Heart left ventricle (tissue), 16 donors: ENCODE measurements at places on chromosomes 3 and 15. TPM values are rescaled to one million over a fixed set of nuclear protein-coding genes. Genes with fewer than 3 reads are reported as not detected.

DPH3 gene
- total RNA-seq: 20.9 TPM

RCN2 gene
- 22.2 TPM for total RNA-seq

LOXL1 gene
- 25.4 TPM for total RNA-seq

DNA sequence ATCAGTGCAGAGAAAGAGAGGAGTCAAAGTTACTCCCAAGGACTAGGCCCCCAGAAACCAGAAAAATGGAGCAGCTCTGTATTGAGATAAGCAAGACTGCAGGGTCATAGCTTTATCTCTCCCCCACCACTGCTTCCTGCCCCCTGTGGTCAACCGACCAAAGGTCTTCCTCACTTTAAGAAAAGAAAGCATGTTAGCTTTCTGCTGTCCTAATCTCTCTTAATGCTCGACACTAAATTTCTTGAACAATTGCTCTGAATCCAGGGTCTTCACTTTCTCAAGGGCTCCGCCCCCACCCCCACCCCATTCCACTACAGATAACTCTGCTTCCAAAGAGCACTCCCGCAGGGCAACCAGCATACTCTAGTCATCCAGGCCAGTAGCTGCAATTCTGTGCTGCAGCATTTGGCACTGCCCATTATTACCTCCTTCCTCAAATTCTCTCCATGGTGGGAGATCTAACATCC lies 31.9 kb downstream of the TNIK start:
- no peak for DNase-seq

- no peak for DNase-seq
Observed at GRCh38 chr3:115512565-115513415, 110.5 kb upstream of the GAP43 start.

- DNase-seq: no peak
Observed at GRCh38 chr3:94095111-94095510, 32.2 kb downstream of the NSUN3 start.

GRCh38 chr3:72559385-72559784 lies 288.9 kb downstream of the SHQ1 start:
- no peak for DNase-seq
